ENCODE measurements at places on chromosomes 2 and 18.

DNA sequence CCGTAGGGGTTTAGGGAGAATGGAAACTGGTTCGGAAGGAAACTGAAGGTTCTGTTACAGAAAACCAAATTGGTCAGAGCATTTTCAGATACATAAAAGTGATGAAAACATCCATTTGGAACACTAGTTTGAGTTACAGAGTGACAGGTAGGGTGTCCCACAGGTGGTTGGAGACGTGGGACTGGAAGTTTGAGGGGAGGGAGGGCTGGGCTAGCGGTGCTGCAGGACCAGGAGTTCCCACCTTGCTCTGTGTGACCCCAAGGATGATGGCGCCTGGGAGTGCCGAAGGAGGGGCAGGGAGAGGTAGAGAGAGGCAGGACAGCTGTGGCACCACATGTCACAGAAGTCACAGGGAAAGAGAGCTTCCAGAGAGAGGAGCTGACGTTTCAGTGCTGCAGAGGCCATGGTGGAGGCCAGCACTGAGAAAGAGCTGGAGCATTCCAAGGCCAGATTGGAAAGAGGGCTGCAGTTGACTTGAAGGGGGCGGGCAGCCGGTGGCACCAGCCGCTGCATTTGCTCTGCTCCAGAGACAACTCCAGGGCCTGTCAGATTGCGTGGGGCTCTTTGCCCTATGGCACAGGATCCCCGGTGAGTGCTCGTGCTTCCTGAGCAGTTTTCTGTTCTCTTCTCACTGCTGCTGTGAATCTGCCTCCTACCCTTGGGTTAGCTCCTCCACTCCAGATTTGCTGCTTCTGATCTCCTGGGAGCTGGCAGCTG, 56.2 kb upstream of the FOSL2 start:
- DNase-seq = no peak

DNA sequence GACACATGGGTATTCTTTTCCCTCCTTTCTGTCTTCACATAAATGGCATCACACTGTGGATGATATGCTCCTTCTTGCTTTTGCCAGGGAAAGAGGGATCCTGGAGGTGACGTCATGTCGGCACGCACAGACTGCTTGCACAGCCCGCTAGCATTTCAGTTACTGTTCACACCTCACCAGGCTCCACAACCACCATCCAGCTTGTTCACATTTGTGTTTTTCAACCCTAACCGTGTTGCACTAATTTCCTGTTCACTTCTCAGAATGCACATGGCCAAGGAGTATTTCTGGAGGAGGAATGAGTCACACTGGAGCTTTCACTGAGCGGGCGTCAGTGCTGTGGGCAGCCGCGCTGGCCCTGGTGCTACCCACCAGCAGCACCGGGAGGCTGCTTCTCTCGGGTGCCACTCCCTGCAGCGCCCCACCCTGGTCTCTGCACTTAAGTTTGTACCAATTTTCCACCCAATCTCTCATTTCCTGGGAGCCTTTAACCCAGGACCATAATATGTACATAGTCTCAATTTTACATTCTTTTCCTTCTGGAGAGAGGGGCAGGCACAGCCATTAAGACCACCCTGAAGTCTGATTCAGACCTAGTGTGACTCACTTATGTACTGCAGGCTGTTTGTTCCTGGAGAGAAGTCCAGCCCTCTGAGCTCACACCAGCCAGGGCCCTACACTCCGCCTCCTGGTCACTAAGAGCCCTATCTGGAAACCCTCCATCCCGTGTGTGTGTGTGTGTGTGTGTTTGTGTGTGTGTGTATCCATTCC, 65.1 kb downstream of the MBP start:
- DNase-seq = no peak

GRCh38 chr2:152542995-152543481, 174.2 kb downstream of the PRPF40A start:
- DNase-seq = no peak

- DNase-seq = no peak
Measured at GRCh38 chr2:206982360-206982955, 43.1 kb downstream of the CPO start.

DNA sequence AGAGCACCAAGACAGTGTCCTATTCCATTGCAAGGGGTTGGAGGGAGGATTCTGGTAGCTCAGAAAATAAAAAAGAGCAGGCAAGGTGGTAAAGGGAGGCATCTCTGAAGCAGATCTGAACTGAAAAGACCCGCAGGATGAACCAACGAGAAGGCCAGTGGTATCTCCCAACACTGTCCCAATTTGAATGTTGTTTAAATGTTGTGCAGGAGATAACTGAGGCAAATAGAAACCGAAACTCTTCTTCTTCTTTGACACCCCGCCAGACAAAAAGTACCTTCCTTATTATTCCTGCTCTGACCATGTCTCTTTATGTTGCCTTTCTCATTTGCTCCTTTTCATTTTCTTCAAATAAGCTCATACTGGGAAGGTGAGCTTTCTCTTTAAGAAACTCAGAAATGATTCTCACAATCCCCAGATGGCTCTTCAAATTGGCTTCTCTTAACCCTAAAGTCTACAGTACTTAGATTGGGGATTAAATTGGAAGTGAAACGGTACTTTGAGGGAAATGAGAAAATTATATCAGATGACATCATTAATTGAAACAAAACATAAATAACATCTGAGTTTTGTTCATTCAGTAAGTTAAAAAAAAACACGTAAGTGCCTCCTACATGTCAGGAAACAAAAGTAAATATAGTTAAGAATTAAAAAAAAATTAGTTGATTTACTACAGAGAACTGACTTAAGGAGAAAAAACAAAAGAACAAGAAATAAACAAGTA, 143.6 kb downstream of the WDPCP start:
- no peak for DNase-seq

- no peak for DNase-seq
Measured at GRCh38 chr2:68564426-68564825, 79.0 kb upstream of the PROKR1 start.

DNA sequence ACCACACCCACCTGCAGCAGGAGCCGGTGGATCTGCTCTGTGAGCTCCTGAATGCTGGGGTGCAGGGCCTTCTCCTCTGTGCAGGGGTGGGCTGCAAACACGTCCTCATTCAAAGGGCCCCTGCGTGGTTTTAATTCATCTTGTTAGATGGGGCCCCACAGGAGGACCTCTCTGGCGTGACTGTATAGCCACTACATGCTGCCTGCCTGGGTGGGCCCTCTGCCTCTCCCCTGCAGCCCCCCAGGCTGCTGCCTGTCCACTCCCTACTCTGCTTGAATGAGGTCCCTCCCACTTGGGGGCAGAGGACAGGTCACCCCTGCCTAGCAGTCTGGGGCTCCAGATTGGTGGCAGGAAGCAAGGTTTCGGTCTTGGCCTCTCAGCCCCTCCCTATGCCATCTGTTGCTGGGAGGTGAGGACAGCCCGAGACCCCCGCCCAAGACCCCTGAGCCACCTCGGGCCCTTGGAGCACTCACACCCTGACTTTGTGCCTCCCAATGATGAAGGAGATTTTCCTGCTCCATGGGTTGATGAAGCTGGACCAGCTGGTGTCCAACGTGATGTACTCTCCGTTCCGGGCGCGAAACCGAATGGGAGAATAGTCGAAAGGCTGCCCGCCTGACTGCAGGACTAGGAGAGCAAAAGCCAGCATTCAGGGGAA, 22.0 kb upstream of the HES6 start:
- DNase-seq = no peak

DNA sequence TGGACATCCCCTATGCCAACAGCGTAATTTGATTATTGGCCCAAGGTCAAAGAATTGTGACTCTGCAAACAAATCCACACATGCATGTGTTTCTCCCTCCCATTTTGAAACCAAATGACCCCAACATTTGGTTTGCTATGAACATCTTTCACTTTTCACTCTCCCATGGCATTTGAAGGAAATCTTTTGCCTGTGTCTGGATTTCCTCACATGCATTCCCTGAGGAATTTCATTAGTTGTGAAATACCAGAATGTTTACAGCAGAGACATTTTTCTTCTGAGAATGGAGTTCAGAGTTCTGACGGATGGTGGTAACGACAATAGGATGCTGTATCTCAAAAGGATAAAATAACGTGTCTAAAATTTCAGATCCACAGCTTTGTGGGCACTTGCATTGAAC, 60.3 kb upstream of the LMAN1 start:
- no peak for DNase-seq

DNA sequence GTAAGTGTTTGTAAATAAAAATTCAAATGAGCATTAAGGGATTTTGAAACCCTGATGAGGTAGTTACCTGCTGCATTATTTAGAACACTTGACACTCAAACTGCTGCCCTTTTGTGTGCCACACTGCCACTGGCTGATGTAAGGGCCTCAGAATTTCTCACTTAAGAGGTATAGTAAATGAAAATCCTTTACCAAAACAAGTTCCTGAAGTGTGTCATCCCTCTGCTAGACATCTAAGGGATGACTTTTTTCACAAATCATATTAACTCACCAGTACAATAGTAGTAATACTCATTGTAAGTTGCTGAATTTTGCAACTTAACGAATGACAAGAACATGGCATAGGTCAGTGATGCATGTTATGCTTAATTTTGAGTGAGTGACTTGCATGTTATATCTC, 274.9 kb upstream of the UBE2E3 start:
- no peak for DNase-seq

DNA sequence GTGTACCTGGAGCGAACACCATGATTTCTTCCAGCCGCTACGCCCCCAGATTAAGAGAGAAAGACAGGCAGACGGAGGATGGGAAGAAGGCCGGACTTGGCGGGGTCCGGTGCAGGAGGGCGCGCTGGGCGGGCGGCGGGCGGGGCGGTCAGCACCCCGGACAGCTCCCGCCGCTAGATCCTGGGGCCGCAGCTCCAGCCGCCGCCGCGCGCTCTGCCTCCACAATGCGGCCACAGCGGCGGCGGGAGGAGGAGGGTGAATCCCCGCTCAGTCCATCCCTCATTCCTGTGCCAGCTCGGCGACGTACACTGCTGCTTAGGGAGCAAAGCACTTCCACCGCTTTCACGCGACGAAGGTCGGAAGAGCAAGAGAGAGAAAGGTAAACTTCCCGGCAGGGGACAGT, at the start of gene AKAIN1:
Gene AKAIN1, minus strand, starts transcription at position 226 of the 403 bp plus-strand sequence. Its CDS starts 204 bp downstream, at position 22.
- DNase-seq = no peak

DNA sequence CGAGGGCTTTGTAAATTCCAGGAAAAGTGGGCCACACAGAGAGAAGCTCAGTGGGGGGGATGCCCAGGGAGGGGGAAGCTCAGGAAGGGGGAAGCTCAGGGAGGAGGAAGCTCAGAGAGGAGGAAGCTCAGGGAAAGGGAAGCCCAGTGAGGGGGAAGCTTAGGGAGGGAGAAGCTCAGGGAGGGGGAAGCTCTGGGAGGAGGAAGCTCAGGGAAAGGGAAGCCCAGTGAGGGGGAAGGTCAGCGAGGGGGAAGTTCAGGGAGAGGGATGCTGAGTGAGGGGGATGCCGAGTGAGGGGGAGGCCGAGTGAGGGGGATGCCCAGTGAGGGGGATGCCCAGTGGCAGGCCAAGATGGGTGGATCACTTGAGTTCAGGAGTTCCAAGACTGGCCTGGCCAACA, 821 bp upstream of the CHRNG start:
- DNase-seq = no peak

GRCh38 chr2:43169099-43169945, 57.1 kb downstream of the ZFP36L2 start:
- no peak for DNase-seq

- DNase-seq = no peak
Measured at GRCh38 chr2:133109772-133110171, 439.8 kb upstream of the LYPD1 start.

DNA sequence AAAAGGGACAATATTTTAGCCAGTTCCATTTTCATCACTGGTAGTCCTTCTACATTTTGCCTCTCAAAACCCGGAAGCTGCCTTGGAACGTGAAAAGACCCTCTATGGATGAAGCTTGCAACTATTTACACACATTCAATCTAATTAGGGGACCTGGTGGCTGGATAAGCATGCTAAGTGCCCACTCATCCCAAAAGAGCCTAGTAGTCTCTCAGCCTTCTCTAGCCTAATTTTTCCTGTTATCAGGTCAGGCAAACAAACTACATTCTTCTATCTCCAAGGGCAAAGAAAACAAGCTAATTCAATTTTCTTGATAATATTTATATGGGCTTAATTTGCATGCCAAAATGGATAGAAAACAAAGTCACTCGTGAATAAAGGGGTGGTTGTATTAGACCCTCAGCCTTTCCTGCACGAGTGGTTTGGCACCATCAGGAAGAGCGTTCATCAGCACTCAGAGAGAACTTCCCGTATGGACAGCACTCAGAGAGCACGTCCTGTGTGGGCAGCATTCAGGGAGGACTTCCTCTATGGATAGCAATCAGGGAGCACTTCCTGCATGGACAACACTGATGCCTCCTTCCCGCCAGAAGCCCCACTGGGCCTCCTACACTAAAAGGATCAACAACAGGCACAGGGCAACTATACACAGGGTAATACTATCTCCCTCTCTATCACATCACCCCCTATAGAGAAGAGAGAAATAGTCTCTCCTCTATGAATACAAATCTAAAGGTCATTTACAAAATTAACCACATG, 122.2 kb downstream of the RBMS1 start:
- no peak for DNase-seq

- no peak for DNase-seq
Measured at GRCh38 chr2:4668381-4668780, 965.0 kb downstream of the DCDC2C start.

GRCh38 chr2:117523267-117523666, 291.2 kb upstream of the DDX18 start:
- DNase-seq = no peak

DNA sequence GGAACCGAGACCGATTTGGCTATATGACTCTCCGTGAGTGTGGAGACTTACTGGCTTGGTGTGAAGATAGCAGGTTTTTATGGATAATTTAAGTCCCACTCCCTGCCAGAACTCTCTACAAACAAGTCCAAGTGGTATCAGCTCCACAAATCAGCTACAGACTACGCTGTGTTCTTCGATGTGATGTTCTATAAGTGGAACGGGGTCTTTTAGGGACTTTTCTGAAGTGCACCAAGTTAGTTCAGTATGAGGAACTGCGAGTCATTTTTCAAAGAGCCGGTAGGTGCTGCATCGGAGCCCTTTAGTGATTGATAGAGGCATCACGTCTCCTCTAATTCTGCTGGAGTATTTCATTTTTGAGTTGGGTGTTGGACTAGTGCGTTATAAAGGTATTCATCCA, 107.1 kb downstream of the TSHZ1 start:
- no peak for DNase-seq

DNA sequence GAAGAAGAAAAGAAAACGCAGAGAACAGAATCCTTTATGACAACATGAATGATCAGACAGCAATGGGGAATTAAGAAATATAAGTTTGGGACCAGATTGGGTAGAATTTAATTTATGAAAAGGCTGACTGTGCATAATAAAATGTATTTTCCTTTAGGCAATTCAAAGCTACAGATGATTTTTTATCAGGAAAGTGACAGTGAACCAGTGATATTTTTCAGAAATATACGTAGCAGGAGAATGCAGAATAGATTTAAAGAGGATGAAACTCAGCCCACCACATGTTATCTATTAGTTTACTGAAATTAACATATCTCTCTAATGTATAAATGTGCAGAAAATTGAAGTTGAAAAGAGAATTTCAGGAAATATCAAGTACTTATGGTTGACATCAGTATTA, 110.0 kb downstream of the SCN2A start:
- no peak for DNase-seq

DNA sequence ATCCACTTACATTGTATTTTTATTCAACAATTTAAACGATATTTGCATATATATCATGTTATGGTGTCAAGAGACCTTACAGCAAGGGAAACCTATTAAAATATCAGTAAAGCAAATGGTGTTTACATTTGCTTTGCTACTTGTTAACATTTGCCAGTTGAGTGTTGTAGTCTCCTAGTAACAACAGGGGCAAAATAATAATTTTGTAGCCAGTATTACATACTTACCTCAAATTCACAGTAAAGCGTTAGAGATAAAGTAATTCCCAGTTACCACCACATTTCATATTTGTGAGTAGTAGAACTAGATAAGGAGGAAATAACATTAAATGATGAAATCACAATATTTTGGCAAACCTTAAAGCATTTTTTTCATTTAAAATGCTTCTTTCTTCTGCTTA, 71.3 kb downstream of the FASTKD2 start:
- no peak for DNase-seq
